CD4-positive, alpha-beta T cell treated with Interferon alpha-2 for 1 hour (primary cell): ENCODE measurements at places on chromosomes 2 and 18.

DNA sequence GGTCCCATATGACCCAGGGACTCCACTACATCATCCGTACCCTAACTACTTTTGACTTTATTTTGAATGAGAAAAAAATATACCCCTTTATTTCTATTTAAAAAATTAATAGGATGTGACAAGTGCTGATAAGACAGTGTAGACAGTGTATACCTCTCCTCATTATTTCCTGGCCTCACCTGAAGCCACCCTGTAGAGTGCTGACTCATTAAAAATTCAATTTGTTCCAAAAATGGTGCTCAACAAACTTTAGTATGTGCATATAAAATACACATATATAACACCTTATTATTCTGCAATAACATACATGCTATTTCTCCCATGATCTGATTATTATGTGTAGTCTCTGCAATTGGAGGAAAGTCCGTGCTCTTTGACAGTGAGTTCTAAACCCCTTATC, 20.8 kb downstream of the NOL4 start:
- no peak for DNase-seq

DNA sequence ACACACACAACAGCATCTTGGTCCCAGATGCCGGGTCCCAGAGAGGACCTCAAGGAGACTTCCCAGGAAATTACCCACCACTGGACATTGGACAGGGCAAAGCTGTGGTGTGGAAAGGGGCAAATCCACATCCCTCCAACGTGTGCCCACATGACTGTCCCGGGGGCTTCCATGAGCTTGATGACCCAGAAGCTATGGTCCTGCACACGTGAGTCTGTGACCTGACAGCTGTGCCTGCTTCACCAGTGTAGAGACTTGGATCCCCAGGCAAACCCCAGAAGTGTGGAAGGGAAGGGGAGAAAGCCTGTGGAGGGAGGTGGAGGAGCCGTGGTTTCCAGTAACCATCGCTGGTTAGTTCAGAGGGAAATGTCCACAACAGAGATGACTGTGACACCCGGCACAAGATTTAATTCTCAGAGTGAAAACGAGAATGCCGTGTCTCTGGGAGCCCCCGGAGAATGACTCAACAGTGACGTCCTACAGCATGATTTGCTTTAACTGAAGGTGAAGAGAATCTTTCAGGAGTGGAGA, 19.1 kb upstream of the GPR55 start:
- no peak for DNase-seq

DNA sequence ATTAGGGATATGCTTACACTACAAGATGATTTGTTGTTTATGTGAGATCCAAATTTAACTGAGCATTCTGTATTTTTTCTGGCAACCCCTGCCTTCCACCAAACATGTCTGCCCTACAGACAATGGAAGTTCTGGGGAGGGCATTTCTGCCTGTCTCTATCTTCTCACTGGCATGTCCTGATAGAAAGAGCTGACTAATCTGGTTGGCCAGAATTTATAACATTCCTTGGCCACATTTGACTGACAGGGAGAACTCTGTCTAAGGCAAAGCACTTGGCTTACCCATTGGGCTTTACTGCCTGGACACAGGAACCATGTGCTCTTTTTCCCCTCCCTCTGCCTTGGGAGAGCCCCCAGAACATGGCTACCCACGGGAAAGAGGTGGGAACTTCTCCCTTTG, 70.6 kb upstream of the TMEM178A start:
- DNase-seq: no peak

GRCh38 chr2:227163485-227163997, 464 bp downstream of the COL4A4 start:
- DNase-seq: no peak

- DNase-seq: no peak
These were observed 135.0 kb upstream of the DOK6 start for GRCh38 chr18:69265656-69266055.

- DNase-seq: peak; percentile 72
These were observed 46.8 kb downstream of the MRPS5 start for GRCh38 chr2:95074663-95075439.

GRCh38 chr2:240576036-240576435, 7.8 kb downstream of the RNPEPL1 start:
- DNase-seq: no peak

DNA sequence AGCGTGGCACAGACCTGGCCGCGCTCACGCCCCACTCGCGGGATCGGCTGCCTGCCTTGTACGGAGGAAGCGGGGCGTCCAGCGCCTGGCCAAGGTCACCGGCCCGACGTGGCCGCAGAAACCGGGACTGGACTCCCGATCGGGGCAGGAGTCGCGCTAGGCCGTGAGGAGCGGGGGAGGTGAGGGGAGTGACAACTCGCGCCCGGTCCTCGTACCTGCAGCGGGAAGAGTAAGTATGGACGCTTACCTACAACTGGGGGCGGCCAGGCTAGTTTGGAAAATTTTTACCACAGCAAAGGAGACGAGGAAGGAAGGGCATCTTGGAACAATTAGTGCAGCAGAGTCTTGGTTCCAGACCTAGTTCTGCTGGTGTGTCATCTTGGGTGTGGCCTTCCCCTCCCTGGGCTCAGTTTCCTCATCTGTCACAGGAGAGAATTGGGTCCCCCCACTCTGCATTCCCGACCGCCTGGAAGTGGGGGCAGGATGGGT, 693 bp downstream of the UBE2F start:
- peak; percentile 6 for DNase-seq

DNA sequence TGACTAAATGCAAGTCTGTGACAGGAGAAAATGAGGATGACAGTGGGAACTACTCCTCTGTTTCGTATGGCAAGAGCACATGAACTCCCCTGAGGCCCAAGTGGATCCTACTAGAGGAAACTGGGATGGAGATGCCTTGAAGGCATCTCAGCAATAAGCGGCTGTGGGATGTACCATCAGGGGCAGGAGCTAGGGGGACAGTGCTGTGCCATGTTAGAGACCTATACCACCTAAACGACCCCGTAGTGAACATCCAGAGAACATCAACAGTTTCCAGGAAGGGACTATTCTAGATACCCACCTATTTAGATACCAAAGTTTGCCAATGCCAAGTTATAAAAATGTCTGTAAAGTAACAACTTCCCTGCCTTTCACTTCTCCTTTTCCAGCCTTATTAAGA, 860.8 kb upstream of the ACVR2A start:
- DNase-seq: no peak

DNA sequence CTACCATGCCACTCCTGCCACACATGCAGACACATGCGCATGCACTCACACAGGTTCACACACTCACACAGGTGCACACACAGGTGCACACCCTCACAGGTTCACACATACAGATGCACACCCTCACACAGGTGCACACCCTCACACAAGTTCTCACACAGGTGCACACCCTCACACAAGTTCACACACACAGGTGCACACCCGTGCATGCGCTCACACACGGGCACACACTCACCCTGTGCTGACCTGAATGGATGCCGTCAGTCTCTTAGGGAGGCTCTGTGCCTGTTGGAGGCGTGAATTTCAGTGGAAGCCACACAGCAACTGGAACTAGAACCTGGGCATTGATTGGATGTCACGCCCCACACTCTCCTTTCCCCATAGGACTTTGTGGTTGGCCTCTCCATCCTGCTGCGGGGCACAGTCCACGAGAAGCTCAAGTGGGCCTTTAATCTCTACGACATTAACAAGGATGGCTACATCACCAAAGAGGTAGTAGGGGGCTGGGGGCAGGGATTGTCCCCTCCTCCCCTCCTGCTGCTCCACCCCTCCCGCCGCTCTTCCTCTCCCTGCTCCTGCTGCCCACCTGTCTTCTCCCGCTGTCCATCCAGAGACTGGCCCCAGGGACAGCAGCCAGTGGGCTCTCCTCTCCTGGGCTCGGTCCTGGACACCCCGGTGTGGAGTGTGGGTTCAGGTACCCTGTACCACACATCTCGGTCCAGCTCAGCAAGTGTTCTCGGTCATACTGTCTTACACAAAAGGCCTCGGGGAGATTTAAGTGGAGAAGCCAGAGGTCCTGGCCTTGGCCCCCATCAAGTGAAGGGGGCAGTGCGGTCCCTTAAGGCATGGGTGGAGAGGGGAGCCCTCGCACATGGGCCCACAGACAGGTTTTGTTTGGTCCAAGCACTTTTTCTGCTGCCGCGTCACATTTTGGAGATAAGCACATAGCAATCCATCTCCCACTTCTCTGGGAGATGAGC, 21.0 kb upstream of the FAHD2A start:
- DNase-seq: no peak

- no peak for DNase-seq
These were observed 8.5 kb upstream of the SP140L start for GRCh38 chr2:230318190-230319121.

GRCh38 chr2:194004590-194005206, 1652.3 kb upstream of the SLC39A10 start:
- no peak for DNase-seq

- DNase-seq: peak; percentile 16
These were observed 433 bp downstream of the SH3RF3 start for GRCh38 chr2:109129356-109129920.

DNA sequence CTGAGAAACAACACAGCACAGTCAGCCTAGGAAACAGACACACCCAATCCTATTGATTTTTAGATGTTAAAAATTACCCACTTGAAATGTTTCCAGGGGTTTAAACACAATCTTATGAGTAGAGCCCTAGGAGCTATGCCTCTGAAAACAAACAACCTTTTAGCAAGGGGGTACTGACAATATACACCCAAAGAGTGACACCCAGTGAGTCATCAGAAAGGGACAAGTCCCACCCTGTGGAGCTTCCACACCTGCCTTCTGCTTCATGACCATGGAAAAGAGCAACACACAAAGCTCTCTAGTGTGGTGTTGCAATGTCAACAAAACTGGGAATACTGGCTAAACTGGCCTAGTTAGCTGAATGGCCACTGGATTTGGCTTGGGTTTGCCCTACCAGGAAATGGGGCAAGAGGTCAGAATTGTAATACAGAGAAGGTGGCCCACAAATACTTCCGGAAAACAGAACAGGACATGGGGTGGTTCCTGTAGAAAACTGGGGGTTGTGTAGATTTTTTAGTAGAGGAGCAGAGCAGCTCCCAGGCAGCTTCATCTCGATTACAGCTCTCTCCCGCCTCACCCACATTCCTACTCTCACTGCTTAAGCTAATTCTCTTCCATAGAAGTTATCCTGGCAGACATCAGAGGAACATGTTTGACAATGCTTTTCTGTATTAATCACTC, 98.2 kb downstream of the GAREM1 start:
- DNase-seq: no peak

DNA sequence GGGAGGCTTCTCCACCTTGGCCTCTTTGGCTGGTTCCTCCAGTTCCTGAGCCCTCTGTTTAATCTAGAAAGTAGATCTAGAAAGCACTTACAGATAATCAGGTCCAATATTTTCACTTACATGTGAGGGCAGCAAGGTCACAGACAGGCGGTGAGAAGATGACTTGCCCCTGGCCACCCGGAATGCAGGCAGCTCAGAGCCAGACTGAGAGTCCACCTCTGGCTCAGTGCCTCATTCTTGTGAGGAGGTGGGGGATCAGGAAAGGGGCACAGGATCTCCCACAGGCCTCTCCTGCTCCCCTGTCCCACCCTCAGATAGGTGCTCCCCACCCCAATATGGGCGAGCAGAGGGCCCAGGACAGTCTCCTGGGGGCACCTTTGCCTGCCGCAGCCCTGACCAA, 5.8 kb downstream of the WNT6 start:
- no peak for DNase-seq

GRCh38 chr2:235647877-235648276, 154.0 kb downstream of the AGAP1 start:
- DNase-seq: no peak

GRCh38 chr2:72998724-72999123, 72.8 kb downstream of the SFXN5 start:
- DNase-seq: no peak

DNA sequence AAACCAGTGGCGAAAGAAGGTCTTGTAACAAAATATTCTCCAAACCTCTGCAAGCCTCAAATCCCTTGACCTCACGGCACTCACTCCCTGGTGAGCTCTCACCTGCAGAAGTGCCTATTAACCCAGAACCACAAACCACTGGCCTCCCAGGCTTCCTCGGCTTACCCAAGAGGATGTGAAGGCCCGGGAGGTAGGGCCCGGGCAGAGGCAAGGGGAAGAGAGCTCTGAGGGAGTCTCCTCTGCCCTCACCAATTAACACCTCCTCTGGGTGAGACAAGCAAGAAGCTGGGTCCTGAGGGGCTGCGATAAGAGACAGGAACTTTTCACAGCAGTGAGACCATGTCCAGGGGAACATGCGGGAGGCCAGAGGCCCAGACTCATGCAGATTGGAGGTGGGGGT, 53.7 kb downstream of the EMX1 start:
- no peak for DNase-seq

- no peak for DNase-seq
These were observed 3.1 kb downstream of the SPOPL start for GRCh38 chr2:138504546-138505235.

GRCh38 chr2:55590810-55591440, 26.5 kb downstream of the PPP4R3B start:
- no peak for DNase-seq

DNA sequence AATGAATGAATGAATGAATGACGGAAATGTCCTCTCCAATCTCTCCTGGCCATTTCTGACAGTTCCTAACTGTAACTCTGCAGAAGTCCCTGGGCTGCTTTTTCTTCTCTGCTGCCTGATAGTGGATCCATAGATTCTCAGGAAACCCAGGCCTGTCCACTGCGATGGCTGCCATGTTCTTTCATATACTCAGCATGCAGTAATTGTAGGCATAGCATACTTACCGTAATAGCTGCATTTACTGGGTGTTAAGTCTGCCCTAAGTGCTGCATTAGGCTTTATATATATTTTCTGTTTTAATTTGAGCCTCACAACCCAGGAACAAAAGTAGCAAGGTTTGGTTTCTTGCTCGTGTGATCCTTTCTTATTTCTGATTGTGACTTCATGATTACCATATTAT, 122.9 kb downstream of the DCC start:
- DNase-seq: no peak

DNA sequence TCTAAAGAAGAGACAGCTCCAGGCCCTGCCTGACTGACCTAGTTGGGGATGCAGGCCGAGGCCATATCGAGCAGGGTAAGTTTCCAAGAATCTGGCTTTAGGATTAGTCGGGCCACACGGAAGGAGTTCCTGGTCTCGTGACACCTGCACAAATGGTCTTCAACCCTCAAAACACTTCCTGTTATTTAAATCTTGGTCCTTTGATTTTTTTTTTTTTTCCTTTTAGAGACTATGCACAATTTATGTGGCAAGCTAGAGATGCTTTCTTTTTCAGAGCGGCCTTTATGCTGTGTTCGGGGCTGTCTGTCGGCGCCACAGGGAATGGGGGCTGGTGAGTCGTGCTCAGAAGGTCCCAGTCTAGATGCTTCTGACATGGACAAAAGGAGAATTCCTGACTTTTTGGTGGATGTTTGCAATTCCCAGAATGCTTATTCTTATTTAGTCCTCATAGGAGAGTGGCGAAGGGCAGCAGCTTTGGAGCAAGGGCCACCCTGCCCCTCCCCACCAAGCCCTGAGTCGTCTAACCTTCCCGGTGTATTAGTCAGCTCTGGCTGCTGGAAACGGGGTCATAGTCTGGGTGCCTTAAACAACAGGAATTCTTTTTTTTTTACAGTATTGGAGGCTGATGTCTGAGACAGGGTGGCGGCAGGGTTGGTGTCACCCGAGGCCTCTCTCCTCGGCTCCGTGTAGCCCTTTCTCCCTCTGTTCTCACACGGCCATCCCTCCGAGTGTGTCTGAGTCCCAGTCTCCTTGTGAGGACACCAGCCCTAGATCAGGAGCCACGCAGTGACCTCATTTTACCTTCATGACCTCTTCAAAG, 27.4 kb downstream of the HPCAL1 start:
- peak; percentile 5 for DNase-seq
